Mesothelial cell of epicardium (in vitro differentiated cells): ENCODE measurements at places on chromosomes 4 and X. TPM values are rescaled to one million over a fixed set of nuclear protein-coding genes. Genes with fewer than 3 reads are reported as not detected.

Gene CABS1
- total RNA-seq, result 0.69 to 1.2 TPM (median 1.1 TPM) in 3 replicates

DNA sequence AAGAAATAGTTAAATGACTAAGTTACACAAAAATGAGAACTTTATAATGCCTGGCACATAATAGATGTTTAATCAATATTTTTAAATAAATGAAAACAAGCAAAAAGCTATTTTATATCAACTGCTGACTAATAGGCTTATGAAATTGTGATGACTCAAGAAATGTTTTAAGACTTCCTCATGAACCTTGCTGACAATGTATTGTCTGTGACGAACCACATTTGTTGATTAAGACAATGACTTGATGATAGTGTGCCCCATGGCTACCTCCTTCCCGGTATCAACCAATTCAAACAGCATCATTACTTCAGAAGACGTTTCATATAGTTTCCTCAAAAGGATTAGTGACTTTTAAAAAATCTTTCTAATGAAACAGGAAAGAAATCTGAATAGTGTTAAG, 7.9 kb downstream of the CXCL6 start:
- no peaks in the 10 kb centered on the region for H3K36me3 ChIP-seq
- no peak overlapping the region for H3K27ac ChIP-seq
- H3K27me3 ChIP-seq, result peaks cover 36% of the 10 kb centered on the region
- no peak overlapping the region for H3K4me3 ChIP-seq

DNA sequence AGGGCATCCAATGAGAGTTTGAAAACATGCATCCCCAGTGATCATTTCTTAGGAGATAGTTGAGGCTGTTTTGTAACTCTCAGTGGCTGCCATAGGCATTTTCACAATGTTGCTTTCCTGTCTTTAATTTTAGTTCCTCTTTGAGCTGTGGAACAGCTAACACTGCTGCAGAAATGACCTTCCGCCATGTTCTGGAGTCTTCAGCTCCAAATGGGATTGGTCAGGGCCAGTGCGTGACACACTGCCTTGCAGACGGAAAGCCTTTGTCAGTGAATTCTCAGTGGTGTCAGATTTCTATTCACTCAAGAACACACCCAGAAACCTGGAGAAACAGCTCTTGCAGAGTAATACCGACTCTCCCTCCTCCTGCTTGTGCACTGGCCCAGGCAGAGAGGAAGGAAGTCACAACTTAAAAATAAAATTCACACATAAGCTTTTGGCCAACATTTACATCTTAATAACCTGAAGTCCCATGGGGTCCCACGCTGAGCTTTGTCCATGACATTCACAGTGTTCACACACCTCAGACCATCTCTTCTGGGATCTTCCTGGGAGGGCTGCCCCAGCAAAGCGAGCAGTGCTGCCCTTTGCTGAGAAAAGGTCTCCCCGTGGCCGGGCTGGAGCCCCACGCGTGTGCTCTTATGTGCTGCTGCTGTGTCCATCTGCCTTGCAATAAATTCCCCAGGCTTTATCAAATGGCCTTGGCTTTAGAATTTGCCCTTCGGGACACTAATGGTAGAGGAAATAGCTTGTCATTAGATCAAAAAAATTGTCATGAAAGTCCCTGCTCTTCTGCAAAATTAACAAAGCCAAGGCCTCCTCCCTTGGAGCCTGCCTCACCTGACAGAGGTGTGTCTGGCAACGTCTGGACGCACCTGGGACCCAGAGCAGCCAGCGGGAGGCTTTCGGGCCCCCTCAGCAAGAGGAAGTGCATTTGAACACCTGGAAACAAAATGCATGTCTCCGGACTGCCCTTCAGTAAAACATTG, 126.8 kb downstream of the IRF2 start:
- no peaks in the 10 kb centered on the region for H3K27me3 ChIP-seq
- H3K36me3 ChIP-seq, result no peaks in the 10 kb centered on the region
- peak overlapping the region; percentile 95 for H3K27ac ChIP-seq
- peaks cover 45% of the 10 kb centered on the region for H3K4me1 ChIP-seq

Gene GLRA3
- total RNA-seq, result 0.02 TPM in 1 of 3 replicates, not detected in the others
